ENCODE measurements at places on chromosomes 11 and 22. TPM values are rescaled to one million over a fixed set of nuclear protein-coding genes. Genes with fewer than 3 reads are reported as not detected.

- H3K27ac ChIP-seq: no peak overlapping the region
- no peak overlapping the region for H3K4me3 ChIP-seq
- H3K4me1 ChIP-seq: peaks cover 24% of the 10 kb centered on the region
- no peak for DNase-seq
These were observed 56.0 kb downstream of the PACSIN2 start for GRCh38 chr22:42958937-42959336.

- H3K4me3 ChIP-seq: no peak overlapping the region
- DNase-seq: peak; percentile 82
- H3K36me3 ChIP-seq: no peaks in the 10 kb centered on the region
- peaks cover 8% of the 10 kb centered on the region for H3K4me1 ChIP-seq
- H3K27me3 ChIP-seq: no peaks in the 10 kb centered on the region
- no peak overlapping the region for H3K27ac ChIP-seq
These were observed 615.4 kb upstream of the B3GAT1 start for GRCh38 chr11:135027461-135027860.

DNA sequence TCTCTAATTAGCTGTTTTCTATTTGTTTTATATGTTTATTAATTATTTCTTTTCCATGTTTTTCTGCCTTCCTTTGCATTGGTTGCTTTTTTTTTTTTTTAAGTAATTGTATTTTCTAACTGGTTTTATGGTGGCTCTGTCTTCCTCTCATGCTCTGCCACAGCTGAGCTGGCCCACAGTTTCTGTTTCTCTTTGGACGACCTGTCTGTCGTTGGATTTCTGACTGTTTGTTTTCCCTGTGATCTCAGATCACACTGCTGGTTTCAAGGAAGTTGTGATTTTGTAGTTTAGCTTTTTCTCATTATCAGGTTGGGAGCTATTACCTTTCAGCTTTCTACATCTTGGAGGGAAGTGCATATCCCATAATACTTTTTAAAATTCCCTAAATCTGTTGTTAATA lies 15.9 kb upstream of the OR6M1 start:
- no peak overlapping the region for H3K4me3 ChIP-seq
- H3K36me3 ChIP-seq: no peaks in the 10 kb centered on the region
- H3K27ac ChIP-seq: no peak overlapping the region
- no peaks in the 10 kb centered on the region for H3K27me3 ChIP-seq
- no peaks in the 10 kb centered on the region for H3K4me1 ChIP-seq

- DNase-seq: peak; percentile 12
- no peak overlapping the region for H3K4me3 ChIP-seq
- H3K27ac ChIP-seq: no peak overlapping the region
- no peaks in the 10 kb centered on the region for H3K4me1 ChIP-seq
- H3K36me3 ChIP-seq: no peaks in the 10 kb centered on the region
These were observed 23.8 kb upstream of the FZD4 start for GRCh38 chr11:86978756-86979608.

The MLC1 gene
- total RNA-seq: not detected

GRCh38 chr11:5088556-5088955 lies 19.2 kb downstream of the OR52E1 start:
- DNase-seq: no peak
- H3K27ac ChIP-seq: no peak overlapping the region
- H3K27me3 ChIP-seq: no peaks in the 10 kb centered on the region
- peaks cover 7% of the 10 kb centered on the region for H3K4me1 ChIP-seq

GRCh38 chr11:57585301-57585700 lies 12.2 kb upstream of the SERPING1 start:
- H3K36me3 ChIP-seq: no peaks in the 10 kb centered on the region
- H3K4me1 ChIP-seq: peaks cover 23% of the 10 kb centered on the region

GRCh38 chr11:116221351-116221750 lies 551.4 kb downstream of the BUD13 start:
- no peak overlapping the region for H3K27ac ChIP-seq
- no peak overlapping the region for H3K4me3 ChIP-seq
- no peaks in the 10 kb centered on the region for H3K4me1 ChIP-seq
- DNase-seq: no peak

DNA sequence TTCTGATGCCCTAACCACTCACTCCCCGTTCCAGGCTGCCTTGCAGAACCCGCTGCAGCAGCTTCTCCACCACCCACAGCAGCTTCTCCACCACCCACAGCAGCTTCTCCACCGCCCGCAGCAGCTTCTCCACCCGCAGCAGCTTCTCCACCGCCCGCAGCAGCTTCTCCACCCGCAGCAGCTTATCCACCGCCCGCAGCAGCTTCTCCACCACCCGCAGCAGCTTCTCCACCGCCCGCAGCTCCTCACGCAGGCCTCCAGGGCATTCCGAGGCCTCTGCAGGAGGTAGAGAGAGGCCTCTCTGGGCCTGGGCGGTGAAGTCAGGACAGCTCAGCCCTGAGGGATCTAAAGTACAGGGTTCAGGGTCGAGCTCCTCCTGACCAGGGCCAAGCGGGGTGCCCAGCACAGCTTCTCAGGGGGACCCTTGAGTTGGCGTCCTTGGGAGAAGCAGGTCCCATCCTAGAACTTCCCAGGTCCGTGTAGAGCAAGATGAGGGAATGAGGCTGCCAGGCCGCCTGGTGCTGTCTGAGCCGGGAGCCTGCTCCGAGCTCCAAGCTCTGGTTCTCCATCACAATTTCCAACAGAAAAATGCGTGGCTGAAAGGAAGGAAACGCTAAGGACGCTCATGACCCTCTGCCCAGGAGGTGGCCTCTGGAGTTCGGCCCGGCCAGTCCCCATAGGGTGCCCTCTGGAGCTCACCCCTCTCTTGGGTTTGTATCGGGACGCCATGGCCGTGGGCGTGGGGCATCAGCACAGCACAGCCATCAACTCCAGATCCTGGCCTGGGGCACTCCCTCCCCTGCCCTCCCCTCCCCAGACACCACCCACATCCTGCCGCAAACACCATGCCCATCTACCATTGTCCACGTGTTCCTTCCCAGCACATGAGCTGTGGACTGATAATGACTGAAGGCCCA lies 528.6 kb downstream of the BRD1 start:
- DNase-seq: no peak
- no peaks in the 10 kb centered on the region for H3K36me3 ChIP-seq
- H3K27ac ChIP-seq: no peak overlapping the region

The KRTAP5-9 gene
- total RNA-seq: not detected

The HOATZ gene
- not detected for total RNA-seq

- no peaks in the 10 kb centered on the region for H3K36me3 ChIP-seq
- H3K4me3 ChIP-seq: no peak overlapping the region
- peaks cover 7% of the 10 kb centered on the region for H3K4me1 ChIP-seq
- no peak for DNase-seq
These were observed 152.2 kb downstream of the ST3GAL4 start for GRCh38 chr11:126507646-126508045.

GRCh38 chr22:43796567-43796966 lies 15.5 kb downstream of the EFCAB6 start:
- H3K27me3 ChIP-seq: peaks cover 1% of the 10 kb centered on the region
- peak; percentile 63 for DNase-seq
- no peaks in the 10 kb centered on the region for H3K36me3 ChIP-seq
- no peak overlapping the region for H3K4me3 ChIP-seq
- H3K27ac ChIP-seq: no peak overlapping the region
- H3K4me1 ChIP-seq: no peaks in the 10 kb centered on the region

DNA sequence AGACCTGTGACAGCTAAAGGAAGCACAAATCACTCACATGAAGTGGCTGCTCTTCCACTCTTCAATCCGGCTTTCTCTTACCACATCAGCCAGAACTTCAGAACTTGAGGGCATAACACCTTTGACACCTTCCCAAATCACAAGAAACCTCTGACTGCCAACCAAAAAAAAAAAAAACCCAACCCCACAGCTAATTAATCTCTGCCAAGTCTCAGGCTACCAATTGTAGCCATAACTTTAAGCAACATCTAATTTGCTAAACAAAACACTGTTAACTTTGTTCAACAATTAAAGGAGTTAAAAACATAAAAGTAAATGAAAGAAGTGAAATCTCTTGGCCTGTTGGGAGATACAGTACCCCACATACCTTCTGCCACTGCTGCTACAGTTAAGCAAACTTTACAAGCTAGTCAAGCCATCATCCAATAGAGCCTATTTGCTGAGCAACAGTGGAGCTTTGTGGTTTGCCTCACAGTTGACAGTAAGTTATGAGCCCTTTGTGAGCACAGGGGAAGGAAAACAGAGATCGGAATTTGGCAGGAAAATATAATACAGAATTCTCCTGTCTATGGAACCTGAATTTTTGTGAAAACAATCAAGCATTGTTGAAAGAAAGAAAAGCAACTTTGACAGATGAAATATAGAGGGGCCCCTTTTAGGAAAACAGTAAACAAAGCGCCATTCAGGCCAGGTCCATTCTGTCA lies at the start of gene SOX6:
Gene SOX6 (minus strand): TSS at position 490 of the 704 bp plus-strand sequence. CDS start 15,298 bp downstream, outside the sequence.
- H3K36me3 ChIP-seq: no peaks in the 10 kb centered on the region
- H3K27ac ChIP-seq: no peak within 1 kb of the TSS
- H3K4me1 ChIP-seq: peaks cover 6% of the 10 kb centered on the region
- peak; percentile 4 for DNase-seq
- no peak within 1 kb of the TSS for H3K4me3 ChIP-seq
- H3K27me3 ChIP-seq: peaks cover 17% of the 10 kb centered on the region

The C11orf86 gene
- total RNA-seq: not detected
